MCF 10A (cell line): ENCODE measurements at places on chromosomes 2 and 18. TPM values are rescaled to one million over a fixed set of nuclear protein-coding genes. Genes with fewer than 3 reads are reported as not detected.

ABCG5 gene
- total RNA-seq = not detected in 2 replicates

OSBPL1A gene
- 14.8 and 21.5 TPM in 2 replicates for total RNA-seq

FBXO48 gene
- total RNA-seq = 1.7 and 2.1 TPM in 2 replicates

SERPINB4 gene
- not detected in 2 replicates for total RNA-seq

PKP4 gene
- 62.3 and 63.7 TPM in 2 replicates for total RNA-seq

- peaks cover 9% of the 10 kb centered on the region for H3K4me1 ChIP-seq
- H3K36me3 ChIP-seq = no peaks in the 10 kb centered on the region
- no peaks in the 10 kb centered on the region for H3K27me3 ChIP-seq
- H3K27ac ChIP-seq = no peak overlapping the region
- no peak overlapping the region for H3K4me3 ChIP-seq
- DNase-seq = no peak
Measured at GRCh38 chr2:72095364-72095763, 52.3 kb downstream of the CYP26B1 start.

DNA sequence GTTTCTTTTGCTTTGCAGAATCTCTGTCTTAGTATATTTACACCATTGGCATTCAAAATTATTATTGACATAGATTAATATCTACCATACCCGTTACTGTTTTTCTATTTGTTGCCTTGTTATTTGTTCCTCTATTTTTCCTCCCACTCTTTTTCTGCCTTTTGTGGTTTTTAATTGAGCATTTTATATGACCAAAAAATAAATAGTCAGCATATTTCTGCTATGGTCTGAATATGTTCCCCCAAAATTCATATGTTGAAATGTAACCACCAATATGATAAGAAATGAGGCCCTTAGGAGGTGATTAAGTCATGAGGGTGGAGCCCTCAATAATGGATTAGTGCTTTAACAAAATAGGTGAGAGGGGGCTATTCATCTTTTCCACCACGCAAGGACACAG, 35.3 kb downstream of the ADRA2B start:
- H3K36me3 ChIP-seq = no peaks in the 10 kb centered on the region
- H3K27ac ChIP-seq = no peak overlapping the region
- H3K4me1 ChIP-seq = no peaks in the 10 kb centered on the region
- peaks cover 25% of the 10 kb centered on the region for H3K27me3 ChIP-seq
- no peak overlapping the region for H3K4me3 ChIP-seq
